Activated CD8-positive, alpha-beta memory T cell treated with anti-CD3 and anti-CD28 coated beads for 1 hour (primary cell): ENCODE measurements at places on chromosomes 1 and 21.

DNA sequence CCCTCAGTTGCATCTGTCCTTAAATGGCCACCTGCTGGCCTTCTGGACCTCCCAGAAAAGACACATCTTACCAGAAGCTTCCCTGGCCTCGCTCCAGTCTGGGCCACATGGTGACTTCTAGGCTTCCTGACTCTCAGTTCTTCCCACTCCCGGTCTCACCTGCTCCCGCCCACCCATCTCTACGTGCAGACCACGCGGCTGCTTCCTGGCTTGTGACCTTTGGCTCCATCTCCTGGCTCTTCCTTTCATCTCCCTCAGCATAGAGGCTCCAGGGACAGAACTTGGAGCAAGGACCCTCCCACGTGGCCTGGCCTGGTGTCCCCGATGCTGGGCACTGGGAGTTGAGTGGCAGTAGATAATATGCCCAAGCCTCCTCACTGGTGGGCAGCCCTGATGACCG, 124.9 kb upstream of the IRF2BP2 start:
- DNase-seq: no peak

DNA sequence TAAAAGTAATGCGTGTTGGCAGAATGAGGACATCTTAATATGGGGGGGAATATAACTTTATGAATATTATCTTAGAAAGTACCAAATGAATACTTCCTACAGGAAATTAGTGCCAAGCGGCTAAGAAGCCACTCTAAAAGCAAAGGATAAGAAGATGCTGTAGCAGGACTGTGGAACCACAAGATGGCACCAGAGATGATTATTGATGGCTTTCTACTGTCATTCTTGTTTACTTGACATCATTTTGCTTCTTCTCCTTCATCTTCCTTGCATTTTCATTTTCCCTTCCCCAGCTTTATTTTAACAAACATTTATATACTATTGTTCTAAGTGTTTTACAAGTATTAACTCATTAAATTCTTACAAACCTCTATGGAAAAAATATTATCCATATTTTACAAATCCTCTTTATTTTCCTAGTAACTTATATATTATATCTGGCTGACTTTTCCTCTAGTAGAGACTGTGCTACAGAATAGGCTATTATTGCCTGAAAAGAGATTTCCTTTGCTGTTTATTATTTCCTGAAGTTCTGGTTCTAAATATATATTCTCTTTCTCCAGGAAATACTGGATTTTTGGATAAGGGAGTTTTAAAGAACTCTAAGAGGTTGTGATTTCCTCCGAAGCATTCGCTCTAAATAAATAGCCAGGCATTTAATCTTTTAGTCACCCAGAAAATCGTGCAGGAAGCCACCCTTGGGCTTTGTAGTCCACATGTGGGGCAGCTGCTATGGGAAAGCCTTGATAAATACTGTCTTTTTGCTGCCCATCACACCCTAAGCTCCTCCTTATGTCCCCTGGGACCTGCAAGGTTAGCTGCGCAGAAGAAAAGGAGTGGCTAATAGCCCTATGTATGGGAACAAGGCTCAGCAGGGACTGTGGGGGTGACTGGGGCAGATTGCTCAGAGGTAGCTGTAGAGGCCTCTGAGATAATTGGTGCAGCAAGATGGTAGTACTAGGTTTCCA, 69.8 kb downstream of the TPR start:
- DNase-seq: no peak

DNA sequence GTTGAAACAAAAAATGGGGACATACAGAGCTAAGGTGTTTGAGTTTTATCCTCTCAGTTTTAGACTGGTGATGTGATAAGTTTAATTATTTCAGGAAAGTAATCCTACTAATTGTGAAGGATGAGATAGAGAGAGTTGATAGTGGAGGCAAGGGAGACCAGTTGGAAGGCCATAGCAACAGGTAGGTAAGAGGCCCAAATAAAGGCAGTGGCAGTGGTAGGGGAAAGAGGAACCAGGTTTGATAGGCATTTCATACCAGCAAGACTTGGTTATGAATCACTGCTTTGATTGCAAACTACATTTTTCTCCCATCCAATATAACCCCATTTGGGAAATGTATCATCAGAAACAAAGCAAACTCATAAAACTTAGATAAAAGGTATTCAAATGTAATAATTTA, 63.1 kb upstream of the SH3GLB1 start:
- no peak for DNase-seq

- no peak for DNase-seq
Measured at GRCh38 chr1:159829822-159830465, 3.3 kb downstream of the SLAMF8 start.

GRCh38 chr1:243503155-243503554, 247.3 kb downstream of the SDCCAG8 start:
- no peak for DNase-seq

- no peak for DNase-seq
Measured at GRCh38 chr1:70498666-70499065, 87.6 kb downstream of the CTH start.

DNA sequence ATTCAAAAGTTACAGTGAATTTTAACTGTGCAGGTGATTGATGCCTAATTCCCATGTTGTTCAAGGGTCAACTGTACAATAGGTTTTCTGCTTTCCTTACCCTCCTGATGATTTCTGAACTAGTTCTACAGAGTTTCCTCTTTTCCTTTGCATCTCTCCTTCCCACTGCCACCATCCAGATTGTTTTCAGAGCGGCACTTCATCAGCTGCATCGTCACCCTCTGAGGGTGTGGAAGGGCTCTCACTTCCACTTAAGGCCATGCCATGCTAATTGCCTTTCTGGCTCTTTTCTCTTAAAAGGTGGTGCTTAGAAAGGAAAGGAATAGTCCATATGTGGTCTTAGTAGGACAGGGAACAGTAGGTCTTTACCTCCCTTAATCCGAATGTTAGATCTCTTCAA, 39.1 kb downstream of the DISC1 start:
- no peak for DNase-seq

- no peak for DNase-seq
Measured at GRCh38 chr1:197342669-197343068, 74.6 kb downstream of the CRB1 start.

DNA sequence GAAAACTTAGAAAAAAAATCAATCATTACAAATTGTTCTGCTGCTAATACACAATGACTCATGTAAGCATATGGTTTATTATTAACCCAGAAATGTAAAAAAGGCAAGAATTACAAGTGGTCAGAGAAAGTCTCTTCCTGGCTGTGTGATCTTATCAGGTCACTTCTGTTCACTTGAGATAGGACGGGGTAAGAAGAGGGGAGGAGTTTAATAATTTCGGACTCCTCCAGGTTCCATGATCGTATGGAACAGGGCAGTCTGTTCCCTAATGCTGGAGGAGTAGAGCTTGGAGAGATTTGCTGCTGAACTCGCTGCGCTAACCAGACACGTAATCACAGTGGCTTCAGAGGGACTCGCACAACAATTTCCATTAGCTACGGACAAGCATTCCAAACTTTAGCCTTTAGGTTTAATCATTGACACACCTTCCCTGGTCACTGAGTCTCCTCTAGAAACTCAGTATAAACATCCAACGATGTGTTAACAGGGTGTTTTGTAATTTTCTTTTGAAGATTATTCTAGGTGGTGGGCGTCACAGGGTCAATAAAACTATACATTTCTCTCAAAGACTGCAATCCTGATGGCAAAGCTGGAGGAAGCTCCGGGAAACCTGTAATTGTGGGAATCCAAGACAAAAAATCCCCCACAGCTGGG, 1.3 kb downstream of the CRYZ start:
- DNase-seq: no peak

GRCh38 chr1:7380712-7381111, 390.4 kb upstream of the VAMP3 start:
- DNase-seq: no peak

- no peak for DNase-seq
Measured at GRCh38 chr1:153790313-153790965, 15.2 kb downstream of the SLC27A3 start.
